A172 (cell line): ENCODE measurements at places on chromosomes 1 and 21. TPM values are rescaled to one million over a fixed set of nuclear protein-coding genes. Genes with fewer than 3 reads are reported as not detected.
A peak's percentile ranks its signal among the peaks of the same experiment; 100 is the strongest.

GRCh38 chr1:30024411-30025195 is 698.8 kb downstream of the MATN1 start:
- no peak for DNase-seq

DNA sequence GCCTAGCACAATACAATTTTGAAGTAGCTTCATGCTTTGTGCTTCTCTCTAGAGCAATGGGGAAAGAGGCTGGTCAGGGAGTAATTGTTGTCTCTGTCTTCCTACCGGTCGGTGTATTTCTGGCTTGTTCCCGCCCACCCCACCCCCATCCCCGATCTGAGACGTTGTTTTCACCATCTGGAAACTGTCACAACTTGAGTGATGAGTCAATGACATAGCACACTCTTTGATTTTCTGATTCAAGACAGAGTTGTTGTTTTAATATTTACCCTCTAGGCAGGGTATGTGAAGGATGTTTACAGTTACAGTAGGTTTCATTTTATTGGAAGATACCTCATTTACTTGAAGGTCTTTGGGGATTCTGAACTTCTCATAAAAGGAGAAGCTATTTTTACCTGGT is 7.0 kb downstream of the IL12RB2 start:
- no peak for DNase-seq

The LCE2B gene
- total RNA-seq, result not detected in 2 replicates

- DNase-seq, result no peak
Measured at GRCh38 chr21:35035116-35035515, 14.0 kb downstream of the RUNX1 start.

GRCh38 chr1:204323887-204324286 is 35.8 kb downstream of the PLEKHA6 start:
- DNase-seq, result peak; percentile 59

- no peak for DNase-seq
Measured at GRCh38 chr1:76013206-76013581, 61.4 kb upstream of the ST6GALNAC3 start.

DNA sequence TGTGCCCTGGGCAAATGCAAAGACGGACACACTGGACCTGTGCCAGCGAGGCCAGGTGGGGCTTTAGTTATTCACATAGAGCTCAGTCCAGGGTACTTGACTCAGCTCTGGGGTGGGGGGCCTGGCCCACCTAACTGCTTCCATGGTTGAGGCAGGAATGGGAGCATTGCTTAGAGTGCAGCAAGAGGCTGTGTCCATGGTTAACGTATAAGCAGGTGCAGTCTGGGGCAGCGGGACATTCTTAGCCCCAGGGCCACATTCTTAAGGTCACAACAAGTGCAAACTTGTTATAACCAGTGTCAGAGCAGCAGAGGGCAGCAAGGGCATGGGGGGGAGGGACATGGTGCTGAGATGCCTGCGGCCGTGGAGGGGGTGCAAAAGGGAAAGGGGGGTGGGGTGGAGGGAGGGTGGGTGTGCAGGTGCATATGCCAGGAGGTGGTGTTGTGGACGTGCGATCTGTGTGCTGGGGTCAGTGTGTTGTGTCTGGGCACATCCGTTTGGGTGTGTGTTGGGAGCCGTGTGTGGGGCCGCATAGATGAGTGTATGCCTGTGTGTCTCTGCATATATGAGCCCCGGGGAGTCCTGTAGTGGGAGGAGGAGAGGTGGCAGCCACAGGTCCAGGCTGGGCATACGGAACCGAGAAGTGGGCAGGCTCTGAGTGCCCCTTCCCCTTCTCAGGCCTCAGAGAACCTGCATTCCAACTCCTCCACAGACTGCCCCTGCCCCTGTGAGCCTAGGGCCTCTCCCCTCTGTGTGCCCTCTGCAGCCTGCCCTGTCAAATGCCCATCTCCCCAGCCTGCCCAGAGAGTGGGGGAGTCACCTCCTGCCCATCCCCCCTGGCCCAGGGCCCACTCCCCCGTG is 8.4 kb downstream of the KCNJ10 start:
- DNase-seq, result no peak

The FMO3 gene
- 0.57 and 1.1 TPM in 2 replicates for total RNA-seq

The RPL5 gene
- total RNA-seq, result 799 and 911 TPM in 2 replicates

DNA sequence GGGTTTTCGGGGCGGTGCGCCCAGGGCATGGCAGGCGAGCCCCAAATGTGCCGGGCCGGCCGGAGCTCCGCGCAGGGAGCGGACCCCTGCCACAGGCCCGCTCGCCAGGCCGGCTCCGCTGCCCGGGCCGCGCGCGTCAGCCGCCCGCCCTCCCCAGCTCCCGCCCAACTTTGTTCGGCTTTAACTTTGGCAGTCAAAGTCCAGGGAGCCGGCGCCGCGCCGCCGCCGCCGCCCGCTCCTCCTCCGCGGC is 488 bp downstream of the SLC35D1 start:
- DNase-seq, result no peak

DNA sequence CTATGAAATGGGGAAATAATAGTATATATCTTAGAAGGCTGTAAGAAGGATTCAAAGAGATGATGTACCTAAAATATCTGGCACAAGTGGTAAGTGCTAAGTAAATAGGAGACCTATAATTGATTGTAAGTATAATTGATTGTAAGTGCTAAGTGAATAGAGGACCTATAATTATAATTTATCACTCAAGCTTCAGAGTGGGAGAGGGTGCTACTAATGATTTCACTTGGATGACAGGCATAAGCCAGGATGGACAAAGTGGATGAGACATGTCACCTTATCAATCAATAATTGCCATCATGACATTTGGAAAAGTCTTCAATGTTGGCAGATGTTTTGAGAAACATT is 11.2 kb downstream of the RCAN1 start:
- DNase-seq, result no peak

DNA sequence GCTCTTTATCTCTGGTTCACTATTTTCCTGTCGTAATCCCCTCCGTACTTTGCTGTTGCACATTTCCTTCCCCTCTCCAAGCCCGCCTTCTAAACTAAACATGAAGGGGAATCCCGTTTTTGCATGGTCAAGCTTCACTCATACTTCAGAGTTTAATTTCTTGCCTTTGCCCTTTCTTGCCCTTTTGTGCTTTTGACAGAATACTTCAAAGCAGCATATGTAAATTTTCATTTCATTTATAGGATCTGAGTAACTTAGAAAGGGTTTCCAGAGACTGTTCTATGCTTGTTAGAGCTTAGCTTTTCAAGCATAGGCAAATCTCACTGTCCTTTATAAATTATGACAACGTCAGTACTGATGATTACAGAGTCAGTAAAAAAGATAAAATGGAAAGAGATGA is 27.7 kb downstream of the SPATA45 start:
- DNase-seq, result no peak

The RNU1-1 gene
- under 0.01 and 255 TPM in 2 replicates for total RNA-seq

GRCh38 chr1:164452549-164452948 is 106.4 kb upstream of the PBX1 start:
- DNase-seq, result no peak

DNA sequence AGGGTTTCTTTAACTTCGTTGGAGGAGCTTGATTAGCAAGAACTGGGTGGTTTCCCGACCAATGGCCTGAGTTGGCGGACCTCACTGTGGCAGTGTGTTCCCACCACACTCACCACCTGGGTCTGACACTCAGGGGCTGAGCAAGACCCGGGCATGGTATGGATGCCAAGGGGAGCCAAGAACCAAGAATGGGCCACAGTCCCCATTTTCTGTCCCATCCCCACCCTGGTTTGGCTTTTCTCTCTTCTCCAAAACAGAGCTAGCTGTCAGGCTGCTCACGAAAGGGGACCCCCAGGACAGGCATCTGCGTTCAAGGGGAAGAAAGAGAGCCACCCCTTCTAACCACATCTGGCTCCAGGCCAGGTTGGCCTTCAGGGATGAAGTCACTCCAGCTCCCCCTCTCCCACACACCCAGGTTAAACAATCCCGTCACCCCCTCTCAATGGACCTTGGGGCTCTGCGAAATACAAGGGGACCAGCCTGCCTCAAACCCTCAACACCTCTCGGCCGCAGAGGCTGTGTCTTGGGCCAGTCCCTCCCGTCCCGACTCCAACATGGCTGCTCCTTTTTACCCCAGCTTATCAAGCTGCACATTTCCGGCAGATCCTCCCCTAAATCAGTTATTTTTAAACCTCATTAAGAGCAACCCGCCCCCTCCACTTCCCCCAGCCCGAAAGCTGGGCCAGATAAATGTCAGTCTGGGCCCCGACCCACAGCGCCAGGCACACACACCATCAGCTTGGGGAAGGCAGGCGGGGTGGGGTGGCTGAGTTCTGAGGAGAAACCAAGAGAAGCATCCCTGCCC is 3.4 kb downstream of the TAGLN2 start:
- peak; percentile 75 for DNase-seq

DNA sequence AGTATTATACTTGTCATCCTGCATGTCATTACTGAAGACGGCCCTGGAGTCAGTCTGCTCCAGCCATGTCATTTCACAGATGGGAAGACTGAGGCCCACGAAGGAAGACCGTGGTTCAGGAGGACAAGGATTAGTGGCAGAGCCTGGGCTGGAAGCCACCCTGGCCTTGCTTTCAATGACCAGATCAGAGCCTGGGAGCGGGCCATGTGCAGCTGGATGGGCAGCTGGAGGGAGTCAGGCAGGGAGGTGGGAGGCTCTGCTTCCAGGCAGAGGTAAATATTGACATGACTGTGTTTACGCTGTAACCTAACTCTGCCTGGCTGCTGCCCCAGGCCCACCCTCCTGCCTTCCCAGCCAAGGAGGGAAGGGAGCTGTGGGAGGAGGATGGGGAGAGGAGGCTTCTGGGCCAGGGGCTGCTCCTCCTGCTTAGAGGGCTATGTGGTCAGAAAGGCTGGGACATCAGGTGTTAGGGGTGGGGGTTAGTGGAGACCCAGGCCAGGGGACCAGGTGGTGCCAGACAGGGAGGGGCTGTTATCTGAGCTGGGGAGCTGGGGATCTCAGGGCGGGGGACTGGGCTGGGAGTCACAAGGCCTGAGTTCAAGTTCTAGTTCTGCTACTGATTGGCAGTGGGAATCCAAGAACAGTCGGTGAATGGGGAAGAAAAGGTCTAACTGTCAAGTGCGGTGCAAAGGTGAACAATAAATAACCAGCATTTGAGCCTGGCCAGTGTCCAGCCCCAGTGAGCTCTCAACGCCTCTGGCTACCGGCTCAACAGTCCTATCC is 48.5 kb upstream of the ECE1 start:
- no peak for DNase-seq

The SAMD13 gene
- 0.24 and 0.93 TPM in 2 replicates for total RNA-seq

DNA sequence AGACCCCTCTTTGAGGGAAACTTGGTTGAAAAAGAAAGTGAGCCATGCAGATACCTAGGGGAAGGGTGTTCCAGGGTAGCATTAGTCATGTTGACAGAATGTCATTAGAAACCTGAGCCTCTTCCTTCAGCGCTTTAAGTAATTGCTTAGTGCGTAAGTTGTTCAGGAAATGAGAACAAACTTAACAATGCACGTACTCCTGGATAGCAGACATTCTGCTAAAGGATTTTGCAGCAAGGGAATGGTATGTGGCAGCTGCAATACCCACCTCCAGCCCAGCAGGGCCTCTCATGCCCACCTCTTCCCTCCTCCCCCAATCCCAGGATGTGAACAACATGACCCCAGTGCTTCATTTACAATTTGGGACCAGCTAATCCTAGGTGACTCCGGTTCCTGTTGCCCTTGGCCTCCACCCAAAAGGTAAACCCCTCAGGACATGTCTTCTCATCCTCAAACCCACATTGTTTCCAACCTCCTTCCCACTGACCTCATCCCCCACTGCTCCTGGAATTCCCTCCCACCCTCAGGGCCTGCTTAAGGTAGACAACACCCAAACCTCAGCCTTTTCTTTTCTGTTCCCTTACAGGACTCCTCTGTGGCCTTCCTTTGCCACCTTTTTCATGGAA is 98.0 kb upstream of the BCAR3 start:
- DNase-seq, result peak; percentile 89

- DNase-seq, result no peak
Measured at GRCh38 chr1:50701706-50702317, 258.3 kb downstream of the FAF1 start.

GRCh38 chr1:64137412-64137803 is 66.0 kb upstream of the UBE2U start:
- no peak for DNase-seq

DNA sequence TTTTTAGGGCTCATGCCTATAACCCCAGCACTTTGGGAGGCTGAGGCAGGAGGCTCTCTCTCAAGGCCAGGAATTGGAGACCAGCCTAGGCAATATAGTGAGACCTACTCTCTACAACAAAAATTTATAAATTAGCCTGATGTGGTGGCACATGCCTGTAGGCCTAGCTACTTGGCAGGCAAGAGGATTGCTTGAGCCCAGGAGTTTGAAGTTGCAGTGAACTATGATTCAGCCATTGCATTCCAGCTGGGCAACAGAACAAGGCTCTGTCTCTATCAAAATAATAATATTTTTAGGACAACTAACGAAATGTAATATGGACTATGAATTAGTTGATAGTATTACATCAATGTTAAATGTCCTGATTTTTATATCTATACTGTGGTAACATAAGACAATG is 68.8 kb upstream of the ARID1A start:
- DNase-seq, result no peak

DNA sequence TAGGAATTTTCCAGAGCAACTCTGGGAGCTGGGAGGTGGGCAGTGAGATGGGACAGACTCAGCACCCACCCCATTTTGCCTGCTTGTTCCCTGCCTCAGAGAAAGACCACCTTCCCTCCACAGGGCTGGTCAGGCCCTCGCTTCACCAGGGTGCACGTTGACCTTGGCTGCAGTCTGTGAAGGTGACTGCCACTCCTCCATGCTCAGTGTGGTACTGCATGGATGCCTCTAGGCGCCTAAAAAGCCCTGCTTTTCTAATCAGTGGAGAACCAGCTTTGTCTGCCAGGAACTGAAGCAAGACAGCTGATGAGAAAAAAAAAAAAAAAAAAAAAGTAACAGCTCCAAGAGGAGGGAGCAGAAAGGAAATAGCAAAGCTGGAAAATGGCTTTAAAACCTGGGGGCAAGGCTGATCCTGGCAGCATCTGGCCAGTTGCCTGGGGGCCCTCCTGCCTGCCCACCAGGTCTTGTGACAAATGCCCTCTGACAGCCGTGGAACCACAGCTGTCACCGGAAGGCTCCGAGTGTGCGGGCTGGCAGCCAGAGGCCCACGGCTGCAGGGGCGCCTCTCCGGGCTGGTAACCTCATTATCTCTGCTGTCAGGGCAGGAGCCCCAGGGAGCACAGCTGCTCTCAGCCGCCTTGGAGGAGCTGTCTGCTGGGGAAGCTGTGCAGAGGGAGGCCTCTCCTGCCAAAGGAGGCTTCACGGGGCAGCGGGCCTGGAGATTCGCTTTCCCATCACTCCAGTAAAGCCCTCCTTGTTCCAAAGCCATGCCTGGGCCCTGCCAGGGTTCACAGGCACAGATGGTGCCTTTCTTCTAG is 13.7 kb downstream of the KIAA1614 start:
- peak; percentile 66 for DNase-seq

GRCh38 chr1:209113521-209113920 is 470.0 kb upstream of the CAMK1G start:
- no peak for DNase-seq

The LCE1B gene
- not detected in 2 replicates for total RNA-seq

- peak; percentile 98 for DNase-seq
Measured at GRCh38 chr1:212482637-212483441, 50.1 kb downstream of the NENF start.

DNA sequence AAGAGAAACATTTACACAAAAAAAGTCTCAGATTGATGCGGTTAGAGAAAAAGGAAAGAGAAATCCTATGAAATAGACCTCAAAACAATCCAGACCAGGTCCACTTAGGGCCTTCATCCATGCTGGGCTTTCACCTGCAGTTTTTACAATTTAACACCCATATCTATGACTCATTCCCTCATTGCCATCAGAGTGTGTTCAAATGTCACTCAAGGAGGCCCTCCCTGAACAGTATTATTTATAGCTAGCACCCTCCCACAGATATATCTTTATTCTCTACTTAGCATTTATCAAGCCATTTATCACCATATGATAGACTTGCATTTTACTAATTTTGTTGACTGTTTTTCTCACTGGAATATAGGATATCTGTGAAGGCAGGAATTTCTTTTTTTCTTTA is 824 bp upstream of the KRTAP21-3 start:
- DNase-seq, result no peak

GRCh38 chr1:96918406-96918805 is 196.8 kb downstream of the PTBP2 start:
- peak; percentile 45 for DNase-seq
